Stimulated activated CD8-positive, alpha-beta memory T cell treated with anti-CD3 and anti-CD28 coated beads, Interleukin-4, amount 100 ng/mL, for 4 hours (primary cell): ENCODE measurements at places on chromosomes 11 and 22.

- DNase-seq: no peak
Observed at GRCh38 chr22:45932071-45932470, 44.9 kb downstream of the WNT7B start.

GRCh38 chr22:45602824-45603595 is 68.6 kb upstream of the ATXN10 start:
- DNase-seq: no peak

DNA sequence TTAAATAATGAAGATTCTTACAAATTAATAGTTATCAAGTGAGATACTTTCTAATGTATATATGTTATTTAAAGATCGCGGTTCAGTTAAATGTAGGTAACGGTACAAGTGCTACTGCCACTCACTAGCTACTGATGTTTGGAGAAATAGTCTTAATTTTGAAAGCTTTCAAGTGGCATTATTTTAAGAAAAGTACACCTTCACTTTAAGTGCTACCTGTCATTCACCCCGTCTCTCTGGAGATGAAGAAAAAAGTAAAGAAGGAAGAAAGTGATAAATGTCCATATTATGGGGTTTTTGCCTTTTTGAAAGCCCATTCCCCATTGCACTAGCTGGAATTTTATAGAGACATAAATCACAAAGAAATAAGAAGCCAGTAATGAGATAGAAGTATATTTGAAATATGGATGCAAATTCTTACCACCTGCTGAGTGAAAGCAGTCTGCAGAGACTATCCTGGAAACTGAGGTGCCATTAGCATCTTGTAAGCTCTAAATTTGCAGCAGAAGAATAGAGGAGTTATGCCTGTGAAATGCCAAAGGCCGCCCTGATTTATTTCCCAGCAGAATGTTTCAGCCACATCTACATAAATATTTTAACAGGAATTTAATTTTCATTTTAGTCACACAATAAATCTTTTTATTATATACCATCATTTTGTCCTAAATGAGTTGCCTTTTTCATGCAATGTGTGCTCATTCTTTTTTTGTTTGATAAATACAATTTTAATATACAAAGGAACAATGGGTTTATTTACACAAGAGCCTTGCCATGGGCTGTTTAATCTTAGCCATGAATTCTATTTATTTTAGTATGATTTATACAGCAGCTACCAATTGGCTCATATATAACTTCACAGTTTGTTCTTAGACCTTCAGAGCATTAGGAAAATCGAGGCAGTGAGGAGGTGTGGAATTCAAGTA is 489.9 kb upstream of the RAG2 start:
- no peak for DNase-seq

DNA sequence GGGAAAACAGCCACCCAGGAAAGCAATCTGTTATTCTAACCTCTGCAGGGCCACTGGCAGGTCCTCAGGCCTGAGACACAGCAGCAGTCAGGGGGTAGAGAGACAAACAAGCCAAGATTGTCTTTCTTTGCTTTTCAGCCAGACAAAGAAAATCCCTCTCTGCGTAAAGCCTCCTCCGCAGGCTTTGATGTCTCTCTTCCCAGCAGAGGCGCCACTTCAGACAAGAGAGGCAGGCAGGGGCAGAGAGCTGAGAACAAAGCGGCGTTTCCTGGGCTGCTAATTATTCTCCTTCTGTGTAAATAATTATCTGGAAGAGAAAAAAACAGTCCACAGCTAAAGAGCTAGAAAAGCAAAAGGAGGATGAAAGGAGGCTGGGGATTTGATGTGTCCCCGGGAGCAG is 102.7 kb upstream of the SEZ6L start:
- no peak for DNase-seq

DNA sequence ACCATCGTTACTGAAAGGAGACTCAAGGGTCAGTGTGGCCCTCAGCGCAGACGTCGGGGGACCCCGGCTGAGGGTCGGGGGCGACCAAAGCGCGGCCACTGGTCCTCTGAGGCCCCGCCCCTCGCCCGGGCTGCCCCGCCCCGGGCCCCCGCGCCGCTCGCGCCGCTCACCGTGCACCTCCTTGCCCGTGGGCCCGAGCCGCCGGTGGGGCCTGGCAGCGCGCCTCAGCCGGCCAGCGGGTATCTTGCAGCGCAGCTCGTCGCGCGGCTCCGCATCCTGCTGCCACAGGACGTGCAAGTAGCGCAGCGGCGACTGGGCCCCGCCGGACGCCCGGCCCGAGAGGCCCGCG is 419 bp downstream of the ANKRD54 start:
- no peak for DNase-seq

DNA sequence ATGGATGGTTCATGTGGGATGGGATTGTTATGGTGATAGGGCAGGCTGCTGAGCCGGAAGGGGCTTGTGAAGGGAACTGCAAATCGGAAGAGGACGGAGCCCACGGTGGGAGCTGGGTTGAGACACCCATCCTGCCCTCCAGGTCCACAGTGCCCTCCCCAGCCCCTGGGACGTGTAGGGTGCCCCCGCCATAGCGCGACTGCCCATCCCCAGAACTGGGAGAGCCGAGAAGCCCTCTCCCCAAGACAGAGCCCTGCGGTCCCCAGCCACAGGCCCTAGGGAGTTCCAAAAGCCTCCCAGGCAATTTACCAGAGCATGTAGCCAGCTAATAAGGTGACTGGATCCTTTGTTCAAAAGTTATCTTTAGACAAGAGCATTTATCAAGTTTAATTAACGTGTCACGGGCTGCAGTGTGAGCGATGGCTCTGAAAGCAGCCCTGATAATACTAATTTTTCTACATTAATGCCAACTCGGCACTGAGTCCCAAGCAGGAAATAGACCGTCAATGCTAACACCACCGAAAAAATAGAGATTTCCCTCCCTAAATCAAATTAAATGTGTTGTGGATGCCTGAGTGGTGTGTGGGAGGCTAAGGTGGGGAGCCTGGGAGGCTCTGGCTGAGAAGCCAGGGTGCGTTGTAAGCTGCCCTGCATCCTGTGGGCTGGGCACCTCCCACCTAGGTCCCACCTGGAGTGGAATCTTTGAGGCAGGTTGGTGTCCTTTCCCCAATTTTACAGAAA is 76.8 kb upstream of the RTL6 start:
- DNase-seq: no peak

DNA sequence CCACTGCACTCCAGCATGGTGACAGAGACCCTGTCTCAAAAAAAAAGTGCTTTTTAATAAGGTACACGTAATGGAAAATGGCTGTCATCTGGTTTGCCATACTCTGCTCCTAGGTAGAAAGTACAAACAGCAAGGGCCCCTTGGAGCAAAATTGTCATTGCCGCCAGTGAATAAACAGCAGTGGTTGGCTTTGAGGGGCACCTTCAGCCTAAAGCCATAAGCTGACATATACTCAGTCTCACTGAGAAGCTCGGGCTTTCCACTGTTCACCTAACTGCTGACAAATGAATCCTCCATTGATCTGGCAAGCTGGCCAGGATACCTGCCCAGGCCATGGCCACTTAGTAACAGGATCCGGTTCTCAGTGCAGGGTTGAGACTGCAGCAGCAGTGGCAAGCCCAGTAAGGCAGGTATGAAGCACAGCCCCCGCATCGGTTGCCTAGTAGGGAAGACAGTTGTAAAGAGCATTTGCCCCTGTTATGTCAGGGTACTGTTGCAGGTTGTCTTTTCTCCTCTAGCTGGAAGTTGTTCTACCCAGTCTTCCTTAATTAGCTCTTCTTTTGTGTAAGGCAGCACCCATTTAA is 38.8 kb downstream of the MARK2 start:
- no peak for DNase-seq

GRCh38 chr11:39363571-39363970 is 2095.9 kb downstream of the LRRC4C start:
- DNase-seq: no peak

- DNase-seq: no peak
Observed at GRCh38 chr22:43110927-43111623, 525 bp downstream of the BIK start.

DNA sequence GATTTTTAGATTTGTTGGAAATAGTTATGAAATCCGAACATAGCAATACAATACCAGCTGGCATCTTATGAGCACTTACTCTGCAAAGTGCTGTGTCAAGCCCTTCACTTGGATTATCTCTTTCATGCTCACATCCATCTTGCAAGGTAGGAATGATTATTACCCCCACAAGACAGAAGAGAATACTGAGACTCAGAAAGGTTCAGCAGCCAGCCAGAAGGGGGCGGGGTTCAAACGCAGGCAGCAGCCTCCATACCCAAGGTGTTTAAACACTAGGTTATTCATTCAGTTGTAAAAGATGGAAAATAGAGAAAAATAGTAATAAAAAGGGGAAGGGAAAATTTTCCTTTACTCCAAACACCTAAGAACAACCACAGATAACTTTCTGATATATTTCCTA is 158.5 kb downstream of the CCDC34 start:
- DNase-seq: no peak

GRCh38 chr11:102144357-102145355 is 34.4 kb downstream of the YAP1 start:
- DNase-seq: no peak

DNA sequence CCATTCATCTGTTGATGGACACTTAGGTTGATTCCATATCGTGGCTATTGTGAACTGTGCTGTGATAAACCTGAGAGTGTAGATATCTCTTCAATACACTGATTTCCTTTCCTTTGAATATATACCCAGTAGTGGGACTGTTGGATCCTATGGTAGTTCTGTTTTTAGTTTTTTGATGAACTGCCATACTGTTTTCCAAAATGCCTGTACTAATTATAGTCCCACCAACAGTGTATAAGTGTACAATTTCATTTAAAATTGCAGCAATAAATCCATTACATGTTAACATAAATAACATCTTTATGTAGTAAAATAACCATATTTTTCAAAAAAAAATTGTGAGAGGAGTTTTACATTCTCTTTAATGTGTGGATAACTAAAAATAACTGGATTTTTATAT is 65.0 kb upstream of the SYT9 start:
- no peak for DNase-seq

GRCh38 chr11:70517988-70518907 is 119.9 kb downstream of the CTTN start:
- no peak for DNase-seq

DNA sequence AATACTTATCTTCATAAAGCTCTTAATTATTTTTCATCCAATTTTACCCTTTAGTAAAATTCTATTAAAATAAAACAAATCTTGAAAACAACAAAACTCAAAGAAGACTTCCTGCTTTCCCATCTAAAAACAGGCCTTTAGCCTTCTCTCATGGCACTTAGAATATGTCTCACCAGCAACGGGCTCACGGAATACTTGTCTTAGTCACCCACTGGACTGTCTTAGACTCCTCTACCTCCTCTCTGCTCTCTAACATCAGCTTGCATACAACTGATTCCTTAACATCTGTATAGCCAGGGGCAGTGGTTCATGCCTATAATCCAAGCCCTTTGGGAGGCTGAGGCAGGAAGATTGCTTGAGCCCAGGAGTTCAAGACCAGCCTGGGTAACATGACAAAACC is 13.7 kb downstream of the HPS5 start:
- DNase-seq: no peak

GRCh38 chr22:34879001-34879400 is 187.0 kb upstream of the ISX start:
- DNase-seq: no peak

- no peak for DNase-seq
Observed at GRCh38 chr11:90343673-90344072, 120.8 kb upstream of the CHORDC1 start.

GRCh38 chr11:131219646-131220045 is 150.8 kb upstream of the NTM start:
- no peak for DNase-seq

DNA sequence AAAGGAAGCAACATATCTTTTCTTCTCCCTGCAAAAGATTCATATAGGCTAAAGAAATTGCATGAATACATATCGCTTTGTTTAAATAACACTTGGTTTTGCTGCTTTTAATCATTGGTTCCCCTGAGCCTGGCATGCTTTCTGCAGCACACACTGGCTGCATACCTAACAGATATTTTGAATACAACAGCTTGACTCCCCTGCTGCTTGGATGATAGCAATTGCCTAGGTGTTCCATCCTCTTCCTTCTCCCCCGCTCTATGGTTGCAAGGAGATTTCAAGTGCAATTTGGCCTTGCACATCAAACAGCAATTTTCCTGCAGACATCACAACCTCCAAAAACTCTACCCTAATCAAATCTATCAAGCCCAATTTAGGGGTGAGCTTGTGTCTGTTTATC is 430.0 kb downstream of the NTM start:
- DNase-seq: no peak

GRCh38 chr11:69999721-70000120 is 78.4 kb upstream of the ANO1 start:
- DNase-seq: no peak

GRCh38 chr22:40276996-40277823 is 69.1 kb upstream of the ADSL start:
- no peak for DNase-seq

DNA sequence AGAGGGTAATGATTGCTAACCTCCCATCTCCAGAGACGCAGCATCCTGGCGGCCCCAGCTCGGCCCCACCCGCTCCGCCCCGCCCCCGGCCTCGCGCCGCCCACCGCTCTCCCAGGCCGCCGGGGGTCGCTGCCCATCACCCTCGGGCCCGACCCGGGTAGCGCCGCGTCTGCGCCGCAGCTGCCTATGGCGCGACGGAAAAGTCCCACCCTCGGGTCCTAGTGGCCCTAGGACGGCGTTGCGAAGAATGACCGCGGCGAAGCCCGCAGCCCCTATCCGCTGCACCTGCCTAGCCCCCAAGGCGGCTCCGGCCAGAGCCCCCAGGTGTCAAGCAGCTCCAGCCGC is 457 bp downstream of the CPSF7 start:
- DNase-seq: peak; percentile 50

GRCh38 chr22:43884600-43885318 is 7.1 kb downstream of the PNPLA5 start:
- no peak for DNase-seq

DNA sequence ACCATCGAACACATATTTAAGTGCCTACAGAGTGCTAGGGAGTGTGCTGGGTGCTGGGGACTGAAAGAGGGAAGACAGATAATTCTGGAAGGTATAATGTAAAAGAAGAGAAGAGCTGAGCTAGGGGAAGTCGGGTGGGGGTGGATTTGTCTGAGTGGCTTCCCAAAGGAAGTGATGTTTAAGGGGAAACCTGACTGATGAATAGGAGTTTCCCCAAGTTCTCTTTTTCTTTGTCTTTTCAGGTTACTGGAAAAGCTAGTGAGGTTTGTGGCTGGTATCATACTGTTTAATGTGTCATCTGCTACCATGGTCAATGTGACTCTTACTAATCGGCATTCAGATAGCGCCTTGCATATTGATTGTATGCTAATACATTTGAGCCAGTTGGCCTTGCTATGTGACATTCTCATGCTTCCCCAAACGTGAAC is 151.6 kb upstream of the MTMR2 start:
- DNase-seq: no peak
